ENCODE measurements at places on chromosomes 12 and 14.

- DNase-seq: peak; percentile 65
Observed at GRCh38 chr12:121036810-121037326, 2.2 kb downstream of the OASL start.

- no peak for DNase-seq
Observed at GRCh38 chr14:103408491-103409155, 23.4 kb downstream of the MARK3 start.

DNA sequence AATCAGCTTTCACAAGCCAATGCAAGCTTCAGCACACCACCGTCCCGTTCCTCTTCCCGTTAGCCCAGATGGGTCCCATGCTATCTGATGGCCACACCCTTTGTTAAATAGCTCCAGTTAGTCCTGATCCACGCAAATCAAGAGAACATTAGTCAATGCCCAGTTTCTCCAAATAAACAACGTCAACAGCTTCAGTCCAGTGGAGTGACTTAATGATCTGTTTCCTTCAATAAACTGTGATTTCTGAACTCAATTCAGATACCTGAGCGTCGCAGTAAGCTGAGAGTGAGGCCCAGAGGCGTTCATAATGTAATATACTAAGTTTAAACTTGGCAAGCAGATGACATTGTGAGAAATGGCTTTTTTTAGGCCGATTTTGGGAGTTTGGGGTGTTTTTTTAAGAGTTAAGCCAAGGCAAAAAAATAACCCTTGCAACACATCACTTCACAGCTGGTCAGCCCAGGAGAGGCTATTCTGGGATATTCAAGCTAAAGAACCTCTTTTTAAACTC is 112.3 kb downstream of the ZFP36L1 start:
- DNase-seq: no peak

DNA sequence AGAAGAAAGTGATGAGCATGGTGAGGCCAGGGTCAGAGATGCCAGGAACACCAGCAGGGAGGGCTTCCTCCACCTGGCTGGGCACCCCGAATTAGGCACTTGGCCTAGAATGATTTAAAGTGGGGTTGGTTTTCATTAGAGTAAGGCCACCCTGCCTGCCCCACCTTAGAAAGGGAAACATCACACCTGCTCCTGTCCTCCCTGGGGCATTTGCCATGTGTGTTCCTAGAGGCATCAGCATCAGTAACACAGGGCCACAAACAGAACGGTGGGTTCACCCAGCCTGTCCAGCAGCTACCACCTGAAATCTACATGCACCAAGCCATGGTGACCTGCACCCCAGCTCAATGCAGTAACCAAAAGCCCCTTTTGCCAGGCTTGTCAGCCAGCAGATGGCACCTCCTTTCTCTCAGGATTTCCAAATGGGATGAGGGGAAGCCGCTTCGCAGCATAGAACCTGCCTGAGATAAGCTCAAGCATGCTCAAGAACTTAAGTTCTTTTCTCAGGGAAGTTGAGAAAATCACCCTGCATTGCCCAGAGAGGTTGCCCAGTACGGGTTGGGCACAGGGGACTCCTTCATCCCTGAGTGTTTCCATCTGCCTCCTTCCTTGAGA is 338.8 kb downstream of the DPF3 start:
- DNase-seq: no peak

DNA sequence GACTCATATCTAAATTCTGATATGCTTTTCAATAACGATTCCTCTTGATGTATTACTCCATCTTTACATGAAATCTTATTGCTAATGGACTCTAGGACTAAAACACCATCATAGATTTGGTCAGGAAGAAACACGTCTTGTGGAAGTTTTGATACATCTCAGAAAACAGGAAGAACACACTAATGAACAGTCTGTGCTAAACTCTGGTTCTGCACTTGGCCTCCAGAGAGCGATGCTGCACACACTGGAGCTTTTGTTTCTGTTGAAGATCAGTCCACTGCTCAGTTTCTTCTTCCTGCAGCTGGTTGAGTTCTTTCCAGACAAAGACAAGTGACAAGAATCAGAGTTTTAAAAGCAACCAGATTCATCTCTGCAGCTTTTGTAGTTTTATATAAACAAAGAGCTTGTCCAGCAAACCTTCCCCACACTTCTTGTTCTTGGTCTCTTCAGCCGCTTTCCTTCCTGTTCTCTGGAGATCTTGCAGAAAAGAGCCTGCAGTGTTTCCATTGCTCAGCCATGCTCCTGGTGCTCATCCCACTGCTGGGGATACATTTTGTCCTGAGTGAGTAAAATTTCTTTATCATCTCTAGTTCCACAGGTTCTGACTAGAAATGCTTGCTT is 229.1 kb upstream of the OR4E1 start:
- no peak for DNase-seq

- DNase-seq: no peak
Observed at GRCh38 chr12:50665170-50665569, 98.7 kb upstream of the ATF1 start.

- no peak for DNase-seq
Observed at GRCh38 chr12:56897844-56898361, 36.3 kb downstream of the SDR9C7 start.

GRCh38 chr12:43795716-43796280 is 10.3 kb downstream of the TWF1 start:
- DNase-seq: no peak

GRCh38 chr14:74459289-74459946 is 33.4 kb upstream of the SYNDIG1L start:
- peak; percentile 71 for DNase-seq

- DNase-seq: no peak
Observed at GRCh38 chr12:126447346-126447745, 1382.1 kb downstream of the AACS start.

GRCh38 chr14:55963295-55963694 is 154.9 kb upstream of the PELI2 start:
- no peak for DNase-seq

GRCh38 chr12:14275886-14276285 is 89.6 kb upstream of the ATF7IP start:
- DNase-seq: no peak

GRCh38 chr12:53696655-53697331 is 20.9 kb upstream of the ATP5MC2 start:
- DNase-seq: no peak

GRCh38 chr12:55718624-55719275 is 1.4 kb upstream of the RDH5 start:
- DNase-seq: no peak

- DNase-seq: no peak
Observed at GRCh38 chr14:91108941-91109611, 4.8 kb upstream of the DGLUCY start.

DNA sequence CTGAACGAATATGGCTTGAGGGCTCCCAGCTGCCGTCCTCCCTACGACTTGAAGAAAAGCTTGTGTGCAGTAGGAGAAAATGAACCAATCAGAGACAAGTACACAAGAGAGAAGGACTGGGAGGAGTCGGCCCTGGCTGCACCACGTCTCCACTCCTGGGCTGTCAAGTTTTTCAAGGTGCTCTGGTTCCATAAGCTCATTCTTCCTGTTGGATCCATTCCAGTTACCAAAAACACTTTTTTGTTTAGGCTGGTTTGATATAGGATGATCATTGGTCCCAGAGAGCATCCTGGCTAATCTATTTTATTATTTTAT is 2.8 kb upstream of the A2ML1 start:
- no peak for DNase-seq

GRCh38 chr12:60920841-60921495 is 1325.1 kb downstream of the SLC16A7 start:
- DNase-seq: no peak

Measured in AG08396 (cell line).